ENCODE measurements at places on chromosomes 16 and 17.

DNA sequence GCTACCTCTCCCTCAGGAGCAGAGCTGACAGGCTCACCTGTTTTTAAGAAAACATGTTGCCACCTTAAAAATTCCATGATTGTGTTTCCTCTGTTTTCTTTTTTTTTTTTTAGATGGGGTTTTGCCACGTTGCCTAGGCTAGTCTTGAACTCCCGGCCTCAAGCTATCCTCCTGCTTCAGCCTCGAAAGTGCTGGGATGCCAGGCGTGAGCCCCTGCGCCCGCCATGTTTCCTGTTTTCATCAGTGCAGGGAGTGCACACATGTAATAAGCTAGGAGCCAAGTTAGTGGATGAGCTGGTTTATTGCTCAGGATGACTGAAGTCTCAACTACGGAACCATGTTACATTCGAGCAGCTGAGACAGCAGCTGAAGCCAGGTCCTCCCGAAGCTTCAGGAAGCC lies 13.6 kb downstream of the MRM3 start:
- DNase-seq = no peak

GRCh38 chr16:23712976-23713375 lies at the start of gene ERN2:
TSS of gene ERN2 (minus strand) at chr16:23713222. CDS start at chr16:23713187, 35 bp downstream.
- DNase-seq = no peak

DNA sequence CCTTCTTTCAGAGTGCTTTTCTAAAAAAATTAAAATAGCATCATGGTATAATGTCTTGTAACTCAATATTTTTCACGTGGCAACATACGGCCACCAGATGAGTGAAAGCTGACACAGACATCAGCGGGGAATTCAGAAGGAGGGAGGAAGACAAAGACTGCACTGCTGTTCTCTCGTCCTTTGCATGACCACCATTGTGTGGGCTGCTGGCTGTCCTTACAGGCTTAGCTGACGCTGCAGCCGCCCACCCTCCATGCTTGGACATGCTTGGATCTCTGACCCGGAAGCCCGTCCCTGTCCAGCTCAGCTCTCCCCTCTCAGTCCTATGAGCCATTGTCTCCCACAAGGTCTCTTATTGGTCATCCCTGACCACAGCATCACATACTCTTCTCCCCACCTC lies 11.4 kb upstream of the MLYCD start:
- DNase-seq = no peak

DNA sequence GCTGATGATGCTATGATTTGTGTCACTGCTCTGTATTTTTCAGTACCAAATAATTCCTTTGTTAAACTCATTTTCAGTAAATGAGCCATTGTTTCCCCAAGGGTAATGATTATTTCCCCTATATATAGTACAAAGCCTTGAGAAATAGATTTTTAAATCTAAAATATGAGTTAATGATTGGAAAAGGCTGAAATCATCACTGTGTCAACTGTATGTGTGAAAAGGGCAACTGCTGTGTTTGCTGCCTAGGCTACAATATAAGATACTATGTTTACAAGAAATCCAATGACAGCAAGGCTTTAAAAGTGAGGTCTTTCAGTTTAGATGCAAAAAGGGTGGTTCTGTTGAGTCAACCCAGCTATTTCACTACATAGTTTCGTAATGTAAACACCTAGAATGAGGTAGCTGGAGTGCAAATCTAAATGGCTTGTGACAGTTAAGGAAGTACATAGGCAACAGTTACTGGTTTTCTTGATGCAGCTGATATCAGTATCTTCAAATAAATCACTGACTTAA lies 15.3 kb downstream of the NLK start:
- DNase-seq = no peak

DNA sequence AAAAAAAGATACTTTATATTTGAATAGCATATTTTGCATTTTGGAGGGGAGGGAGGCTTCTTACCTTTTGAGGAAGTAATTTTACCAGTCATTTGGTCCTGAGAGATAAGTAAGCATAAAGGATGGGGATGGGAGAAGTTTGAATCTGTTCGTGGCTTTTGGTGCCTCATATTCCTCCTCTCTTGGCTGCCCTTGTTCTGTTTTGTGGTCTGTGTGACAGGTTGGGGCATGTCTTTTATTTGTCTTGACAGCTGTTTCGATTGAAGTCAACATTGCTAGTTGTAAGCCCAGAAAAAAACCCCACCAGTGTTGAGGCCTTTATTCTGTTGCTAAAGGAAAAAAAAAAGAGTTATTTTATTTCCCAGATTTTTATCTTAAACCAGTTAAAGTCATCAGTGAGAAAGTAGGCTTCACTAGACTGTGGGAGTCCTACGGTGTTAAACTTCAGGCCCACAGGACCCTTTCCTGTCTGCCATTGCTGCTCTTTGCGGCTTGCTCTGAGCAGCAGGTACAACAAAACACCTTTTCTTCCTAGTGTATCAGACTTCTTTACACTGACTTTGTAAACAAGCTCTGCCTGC lies 11.4 kb downstream of the SLC7A6 start:
- no peak for DNase-seq

All from stimulated activated CD4-positive, alpha-beta T cell treated with anti-CD3 and anti-CD28 coated beads, Interleukin-4, amount 100 ng/mL, for 48 hours (primary cell).